AML-193 (cell line): ENCODE measurements at places on chromosomes 11 and 22.

DNA sequence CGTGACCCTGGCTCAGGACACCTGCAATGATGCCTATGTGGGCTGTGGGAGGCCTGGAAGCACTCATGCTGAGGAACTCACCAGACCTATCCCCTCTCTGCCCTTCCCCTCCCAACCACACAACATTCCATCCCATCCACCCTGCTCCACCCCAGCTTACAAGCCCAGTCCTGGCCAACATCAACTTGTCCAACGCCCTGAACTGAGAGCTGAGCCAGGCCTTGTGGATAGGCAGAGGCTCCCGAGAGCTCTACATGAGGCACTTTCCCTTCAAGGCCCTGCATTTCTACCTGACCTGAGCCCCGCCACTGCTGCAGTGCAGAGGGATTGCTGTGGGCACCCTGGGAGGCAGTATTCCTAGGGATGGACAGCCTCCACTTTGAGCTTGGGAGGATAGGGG is 112.4 kb downstream of the PDE2A start:
- no peak for DNase-seq

DNA sequence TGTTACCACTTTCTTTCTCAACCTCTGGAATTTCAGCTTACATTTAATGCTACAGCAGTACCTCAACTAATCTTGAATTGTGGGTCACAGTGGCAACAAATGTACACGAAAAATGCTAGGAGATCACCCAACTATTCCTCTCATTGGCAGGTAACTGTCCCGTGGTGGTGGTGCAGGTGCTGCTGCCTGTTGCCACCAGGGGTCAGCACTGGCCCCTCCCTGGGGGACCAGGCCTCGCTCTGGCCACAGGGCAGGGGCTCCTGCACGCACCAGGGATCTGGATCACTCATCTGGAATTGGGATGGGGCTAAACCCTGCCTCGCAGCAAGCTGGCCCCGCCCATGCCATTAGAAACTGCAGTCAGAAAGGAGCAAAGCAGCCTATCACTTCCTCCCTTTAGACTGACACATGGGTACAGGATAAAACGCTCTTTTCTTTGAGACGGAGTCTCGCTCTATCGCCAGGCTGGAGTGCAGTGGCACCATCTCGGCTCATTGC is 6.9 kb upstream of the POLDIP3 start:
- peak; percentile 26 for DNase-seq

GRCh38 chr22:43993072-43993760 is 30.9 kb upstream of the PARVB start:
- DNase-seq: peak; percentile 47

DNA sequence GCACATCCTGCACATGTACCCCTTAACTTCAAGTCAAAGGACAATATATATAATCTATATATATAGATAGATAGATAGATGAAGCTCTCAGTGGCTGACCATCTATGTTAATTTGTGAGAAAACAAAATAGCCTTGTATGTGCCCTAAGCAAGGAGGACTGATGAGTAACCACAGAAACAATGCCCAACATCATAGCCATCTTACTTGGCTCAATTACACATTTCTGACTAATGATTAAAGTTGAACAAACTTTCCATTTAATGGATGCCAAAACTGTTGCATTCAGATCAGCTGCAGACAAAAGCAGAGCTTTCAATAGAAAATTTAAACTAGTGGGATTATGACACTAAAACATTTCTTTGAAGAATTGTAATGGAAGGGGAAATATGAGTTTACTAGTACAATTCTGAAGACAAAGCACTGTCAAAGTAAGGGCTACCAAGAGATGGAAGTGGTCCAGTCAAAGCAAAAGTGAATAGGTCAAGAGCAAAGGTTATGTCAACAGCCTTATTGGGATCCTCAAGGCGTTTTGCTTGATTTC is 1188.2 kb upstream of the RAG2 start:
- DNase-seq: no peak

- no peak for DNase-seq
Observed at GRCh38 chr11:119341222-119342022, 739 bp upstream of the C1QTNF5 start.

GRCh38 chr11:65777821-65778361 is 2.9 kb downstream of the AP5B1 start:
- no peak for DNase-seq

DNA sequence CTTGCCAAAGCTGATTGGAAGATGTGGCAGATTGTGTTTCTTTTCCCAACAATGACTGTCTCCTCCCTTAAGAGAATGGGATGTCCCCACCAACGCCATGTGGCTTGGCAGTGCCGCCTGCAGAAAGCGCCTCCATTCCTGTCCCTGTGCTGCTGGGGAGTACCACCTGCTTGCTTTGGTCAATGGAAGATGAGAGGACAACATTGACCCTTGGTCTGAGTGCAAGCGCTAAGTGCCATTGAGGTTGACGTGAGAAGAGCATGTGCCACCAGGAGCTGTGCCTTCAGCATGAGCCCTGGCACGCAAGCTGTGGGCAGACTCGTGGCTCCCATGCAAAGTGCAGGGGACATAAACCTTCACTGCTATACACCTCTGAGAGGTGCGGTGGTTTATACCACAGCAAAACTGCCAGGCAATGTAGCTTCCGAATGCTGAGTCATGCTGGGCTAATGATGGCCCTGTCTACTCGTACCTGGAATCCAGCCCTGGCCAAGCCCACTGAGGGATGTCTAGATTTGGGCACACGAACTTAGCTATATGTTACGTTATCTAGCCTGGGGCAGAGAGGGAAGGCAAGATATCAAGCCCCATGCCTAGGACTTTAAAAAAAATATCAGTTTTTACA is 41.9 kb downstream of the MYEOV start:
- DNase-seq: no peak

DNA sequence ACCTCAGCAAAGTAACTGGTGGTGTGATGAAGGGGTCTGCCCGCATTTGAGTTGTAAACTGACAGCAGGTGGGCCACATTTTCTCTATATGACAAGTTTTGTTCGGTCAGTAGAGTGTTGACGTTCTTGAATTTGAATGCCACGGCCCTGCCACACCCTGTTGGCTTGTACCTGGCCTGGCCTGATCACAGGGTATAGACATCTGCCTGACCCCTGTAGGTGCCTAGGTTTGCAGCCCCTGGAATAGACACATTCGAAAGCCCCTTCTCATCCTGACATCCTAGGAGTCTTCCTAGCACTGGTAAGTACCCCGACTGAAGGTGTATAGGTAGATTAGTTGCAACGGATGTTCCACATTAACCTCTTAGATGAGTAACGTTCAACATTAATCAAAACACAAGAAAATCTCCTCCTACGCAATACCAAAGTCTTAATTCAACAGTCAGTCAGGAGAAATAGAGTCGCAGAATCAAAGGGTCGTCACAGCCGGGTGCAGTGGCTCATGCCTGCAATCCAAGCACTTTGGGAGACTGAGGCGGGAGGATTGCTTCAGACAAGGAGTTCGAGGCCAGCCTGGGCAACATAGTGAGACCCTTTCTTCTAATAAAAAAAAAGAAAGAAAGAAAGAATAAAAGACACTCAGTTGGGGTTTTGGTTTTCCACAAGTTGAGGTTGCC is 43.6 kb upstream of the CD5 start:
- DNase-seq: no peak

- peak; percentile 93 for DNase-seq
Observed at GRCh38 chr11:1335811-1336761, 26.7 kb upstream of the TOLLIP start.

- DNase-seq: no peak
Observed at GRCh38 chr11:126118806-126119205, 56.1 kb upstream of the CDON start.

- no peak for DNase-seq
Observed at GRCh38 chr11:111911563-111912401, at the start of gene CRYAB. Gene CRYAB (minus strand): TSS chr11:111911770. CDS start chr11:111911724, 46 bp downstream.

- DNase-seq: no peak
Observed at GRCh38 chr11:94281324-94281723, 23.1 kb upstream of the IZUMO1R start.

- DNase-seq: no peak
Observed at GRCh38 chr11:1220941-1221721, 1.7 kb upstream of the MUC5B start.

GRCh38 chr11:1075341-1075911 is 752 bp downstream of the MUC2 start:
- no peak for DNase-seq

GRCh38 chr22:47623066-47623762 is 860.8 kb downstream of the TBC1D22A start:
- DNase-seq: no peak

DNA sequence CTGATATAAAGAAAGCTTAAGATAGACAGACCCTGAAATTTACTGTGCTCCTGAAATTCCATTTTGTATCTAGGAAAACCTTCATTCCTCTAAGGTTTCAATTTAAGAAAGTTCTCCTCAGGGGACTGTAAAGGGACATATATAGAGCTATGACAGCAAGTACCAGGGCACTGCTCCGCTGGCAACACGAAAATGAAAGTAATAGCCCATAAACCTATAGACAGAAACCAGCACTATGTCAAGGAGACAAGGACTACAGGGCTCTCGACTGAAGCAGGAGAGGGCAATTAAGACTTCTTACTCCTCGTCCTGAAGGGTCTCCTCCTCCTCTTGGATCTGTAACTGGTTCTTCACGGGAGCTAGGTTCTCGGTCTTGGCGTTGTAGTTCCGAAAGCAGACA is 6.9 kb downstream of the FEZ1 start:
- no peak for DNase-seq

DNA sequence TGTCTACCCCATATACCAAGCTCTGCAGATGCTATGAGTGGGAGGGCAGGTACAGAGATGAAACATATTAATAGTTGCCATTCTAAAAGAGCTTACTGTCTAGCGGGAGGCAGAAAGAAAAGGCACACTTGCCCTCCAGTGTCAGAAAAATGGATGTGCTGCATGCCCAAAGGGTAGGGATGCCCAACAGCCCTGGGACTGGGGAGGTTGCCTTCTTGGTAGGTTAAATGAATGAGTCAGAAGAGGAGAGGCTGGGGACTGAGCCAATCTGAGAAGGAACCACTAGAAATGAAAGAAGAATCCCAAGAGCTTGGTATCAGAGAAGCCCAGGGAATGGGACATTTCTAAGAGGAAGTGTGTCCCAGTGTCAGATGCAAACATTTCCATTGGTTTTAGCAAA is 1.2 kb downstream of the BIRC3 start:
- no peak for DNase-seq

- peak; percentile 19 for DNase-seq
Observed at GRCh38 chr22:43186272-43187170, at the start of gene TTLL12. Gene TTLL12 (minus strand): TSS chr22:43187134. CDS start chr22:43187069, 65 bp downstream.

- DNase-seq: no peak
Observed at GRCh38 chr11:33515347-33515746, 185.3 kb downstream of the C11orf91 start.

- DNase-seq: no peak
Observed at GRCh38 chr11:117697319-117697718, 99.7 kb downstream of the DSCAML1 start.

DNA sequence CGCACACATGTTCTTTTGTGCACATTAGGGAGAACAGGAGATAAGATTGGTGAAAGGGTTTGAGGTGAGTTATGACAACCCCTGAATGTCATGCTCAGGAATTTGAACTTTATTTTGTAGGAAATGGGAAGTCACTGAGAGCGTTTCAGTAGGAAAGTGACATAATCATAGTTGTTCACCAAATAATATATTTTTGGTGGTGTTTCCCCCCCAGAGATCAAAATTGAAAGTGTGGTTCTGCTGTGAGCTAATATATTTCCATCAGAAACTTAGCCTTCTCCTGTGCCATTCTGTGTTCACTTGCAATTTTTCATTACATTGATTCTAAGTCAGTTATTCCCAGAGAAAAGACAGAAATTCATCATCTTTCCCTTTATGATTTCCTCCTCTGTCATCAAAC is 64.1 kb upstream of the RCN1 start:
- no peak for DNase-seq

DNA sequence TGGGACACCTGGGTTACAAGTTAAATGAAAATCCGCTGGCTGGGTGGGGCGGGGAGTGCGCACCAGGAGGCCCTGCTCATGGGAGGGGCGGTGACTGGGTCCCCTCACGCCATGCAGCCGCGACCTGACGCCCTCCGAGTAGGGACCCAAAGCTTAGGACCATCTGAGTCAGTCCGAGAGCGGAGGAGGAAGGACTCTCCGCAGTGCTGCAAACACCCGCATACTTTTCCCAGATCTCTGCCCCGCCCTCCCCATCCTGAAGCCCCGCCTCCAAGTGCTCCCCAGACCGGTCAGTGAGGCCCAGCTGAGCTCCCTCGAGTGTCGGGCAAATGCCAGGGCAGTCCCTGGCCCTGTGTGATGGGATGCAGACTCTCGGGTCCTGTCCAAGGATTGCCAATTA is 6.6 kb upstream of the FLI1 start:
- no peak for DNase-seq

- DNase-seq: no peak
Observed at GRCh38 chr22:17369439-17370025, at the start of gene CECR2. Gene CECR2 (plus strand): TSS chr22:17369460. CDS start chr22:17369784, 324 bp downstream.

DNA sequence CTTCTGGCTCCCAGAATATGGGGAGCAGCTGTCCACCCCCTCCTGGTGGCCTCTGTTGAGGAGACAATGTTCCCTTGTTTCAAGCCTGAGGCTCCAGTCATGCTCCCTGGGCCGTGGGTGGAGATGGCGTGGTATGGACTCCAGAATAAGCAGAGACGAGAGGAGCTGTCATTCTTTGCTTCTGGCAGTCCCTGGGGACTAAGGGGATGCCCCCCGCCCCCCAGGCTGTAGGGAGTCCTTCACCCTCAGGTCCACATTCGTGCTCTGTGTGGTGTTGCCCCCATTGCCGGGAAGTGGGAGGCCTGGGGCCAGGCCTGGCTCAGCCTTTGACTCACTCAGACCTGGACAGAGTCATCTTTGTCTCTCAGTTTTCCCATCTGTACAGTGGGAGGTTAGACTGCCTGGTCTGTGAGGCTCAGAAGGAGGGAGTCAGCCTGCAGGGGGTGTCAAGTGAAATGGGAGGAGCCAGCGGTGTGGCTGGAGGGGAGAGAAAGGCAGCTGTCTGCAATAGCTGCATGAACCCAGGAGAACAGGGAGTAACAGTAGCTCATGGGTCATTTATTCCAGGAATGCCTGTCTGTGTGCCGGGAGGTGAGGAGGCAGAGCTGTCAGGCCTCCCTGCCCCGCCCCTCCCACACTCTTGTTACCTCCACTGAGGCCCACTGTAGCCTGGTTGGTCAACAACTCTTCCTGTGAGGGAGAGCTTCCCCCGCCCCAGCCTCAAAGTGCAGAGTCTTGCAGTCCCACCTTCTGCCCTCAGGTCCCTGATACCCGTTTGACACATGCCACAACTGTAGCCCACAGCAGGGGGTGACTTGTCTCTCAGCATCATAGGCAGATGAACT is 6.3 kb downstream of the ARHGEF17 start:
- no peak for DNase-seq

GRCh38 chr11:77175021-77175842 is 47.2 kb downstream of the MYO7A start:
- peak; percentile 17 for DNase-seq

DNA sequence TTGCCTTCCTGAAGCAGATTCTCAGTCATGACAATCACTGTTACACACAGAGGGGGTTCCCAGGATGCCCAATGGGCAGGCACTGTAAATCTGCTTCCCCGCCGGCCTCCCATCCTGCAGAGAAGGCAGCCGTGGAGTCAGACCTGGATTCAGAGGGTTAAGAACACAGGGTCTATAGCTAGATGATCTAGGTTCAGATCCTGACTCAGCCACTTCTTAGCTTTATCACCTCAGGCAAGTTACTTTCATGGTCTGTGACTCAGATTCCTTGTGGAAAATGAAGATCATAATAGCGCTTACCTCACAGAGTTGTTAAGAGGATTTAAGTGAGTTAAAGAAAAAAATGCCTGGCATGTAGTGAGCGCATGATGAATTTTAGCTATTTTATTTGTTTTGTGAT is 95.9 kb downstream of the TIMP3 start:
- no peak for DNase-seq
